ENCODE measurements at places on chromosomes 13 and 19.

- no peak for DNase-seq
Measured at GRCh38 chr13:65727070-65727469, 1503.1 kb downstream of the PCDH9 start.

DNA sequence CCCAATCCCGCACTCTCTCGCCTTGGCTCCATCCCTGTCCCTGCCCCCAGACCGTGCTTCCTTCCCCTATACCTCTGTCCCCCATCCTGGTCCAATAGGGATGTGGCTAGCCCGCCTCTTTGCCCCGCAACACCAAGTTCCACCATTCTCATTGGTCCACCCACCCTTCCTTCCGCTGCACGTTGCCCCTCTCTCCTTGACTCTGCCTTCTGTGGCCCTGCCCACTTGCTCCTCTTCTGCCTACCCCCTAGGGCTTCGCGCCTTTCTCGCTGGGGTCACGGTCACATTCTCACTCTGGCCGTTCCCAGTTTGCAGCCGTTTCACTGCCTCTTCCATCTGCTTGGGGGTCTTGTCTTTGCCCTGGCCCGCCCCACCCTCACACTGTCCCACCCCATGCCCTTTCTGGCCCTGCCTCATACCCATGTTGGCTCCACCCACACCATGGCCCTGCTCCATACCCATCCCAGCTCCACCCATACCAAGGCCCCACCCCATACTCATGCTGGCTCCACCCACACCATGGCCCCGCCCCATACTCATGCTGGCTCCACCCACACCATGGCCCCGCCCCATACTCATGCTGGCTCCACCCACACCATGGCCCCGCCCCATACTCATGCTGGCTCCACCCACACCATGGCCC lies 4.5 kb upstream of the ARHGAP45 start:
- DNase-seq, result no peak

DNA sequence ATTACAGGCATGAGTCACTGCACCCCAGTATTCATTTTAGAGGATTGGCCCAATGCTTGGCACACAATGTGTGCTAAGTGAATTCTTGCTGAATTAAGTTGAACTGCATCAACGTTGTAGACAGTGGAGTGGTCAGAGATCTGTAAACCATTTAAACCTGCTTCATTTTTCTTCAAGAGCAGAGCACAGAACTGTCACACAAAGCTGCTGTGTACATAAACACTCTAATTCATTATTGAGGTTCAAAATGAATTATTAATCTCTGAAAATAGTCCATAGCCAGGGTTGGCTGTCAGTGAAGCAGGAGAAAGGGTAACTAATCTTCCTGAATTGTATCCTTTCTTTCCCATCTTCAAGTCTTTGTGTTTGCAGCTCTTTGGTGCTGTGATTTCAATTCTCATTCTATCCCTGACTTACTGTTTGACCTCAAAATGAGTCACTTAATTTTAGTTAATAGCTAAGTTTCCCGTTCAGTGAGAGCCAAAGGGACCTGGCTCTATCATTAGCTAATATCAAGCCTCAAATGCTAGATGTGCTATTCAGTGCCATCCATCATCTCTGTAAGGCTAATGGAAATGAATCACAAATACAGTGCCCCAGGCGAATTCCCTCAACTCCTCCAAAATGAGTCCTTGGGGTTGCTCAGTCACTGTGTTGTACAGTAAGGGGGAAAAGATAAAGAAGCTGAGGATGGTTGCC lies 77.0 kb upstream of the TSC22D1 start:
- no peak for DNase-seq

DNA sequence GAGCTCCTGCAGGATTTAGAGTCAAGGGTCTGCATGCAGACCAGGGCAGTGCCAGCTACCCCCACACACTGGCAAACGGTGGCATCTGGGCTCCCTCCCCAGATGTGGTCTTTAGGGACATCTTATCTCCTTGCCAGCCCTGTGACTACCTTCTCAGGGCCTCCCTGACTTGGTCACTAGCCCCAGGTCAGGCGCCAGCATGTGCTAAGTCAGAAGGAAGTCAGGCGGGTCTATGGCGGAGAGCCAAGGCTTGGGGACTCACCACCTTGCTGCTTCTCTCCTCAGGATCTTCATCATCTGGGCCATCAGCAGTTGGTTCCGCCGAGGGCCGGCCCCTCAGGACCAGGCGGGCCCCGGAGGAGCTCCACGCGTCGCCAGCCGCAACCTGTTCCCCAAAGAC lies 17.6 kb downstream of the CLPTM1 start:
- DNase-seq, result no peak

GRCh38 chr19:14769201-14769600 lies 9.2 kb downstream of the ADGRE2 start:
- no peak for DNase-seq

- no peak for DNase-seq
Measured at GRCh38 chr13:77909827-77910226, 8.8 kb downstream of the EDNRB start.

DNA sequence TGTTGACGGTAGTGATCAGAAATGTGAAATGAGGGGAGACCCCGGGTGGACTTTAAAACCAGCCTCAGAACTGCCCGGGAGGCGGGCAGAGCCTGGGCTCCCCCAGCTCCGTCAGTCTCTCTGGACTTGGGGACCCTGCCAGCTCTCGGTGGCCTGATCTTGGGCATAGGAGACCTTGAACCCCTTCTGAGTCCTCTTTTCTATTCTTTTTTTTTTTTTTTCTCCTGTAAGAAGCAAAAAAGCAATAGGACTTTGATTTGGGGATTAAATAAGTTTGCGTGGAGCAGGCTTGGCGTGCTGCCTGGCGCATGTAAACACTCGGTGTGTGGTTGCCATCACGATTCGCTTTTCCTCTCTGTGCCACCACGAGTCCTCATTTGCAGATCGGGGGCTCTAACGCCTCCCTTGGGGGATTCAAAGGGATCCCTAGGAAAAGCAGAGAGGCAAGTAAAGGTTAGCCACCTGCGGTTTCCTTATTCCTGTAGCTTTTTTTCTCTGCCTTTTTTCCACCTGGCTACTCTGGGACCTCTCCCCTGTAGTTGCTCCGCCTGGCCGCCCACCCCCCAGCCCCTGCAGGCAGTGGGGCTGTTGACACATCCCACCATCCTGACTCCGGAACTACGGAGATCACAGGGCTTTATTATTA lies 1.3 kb downstream of the SAFB start:
- DNase-seq, result peak; percentile 36

DNA sequence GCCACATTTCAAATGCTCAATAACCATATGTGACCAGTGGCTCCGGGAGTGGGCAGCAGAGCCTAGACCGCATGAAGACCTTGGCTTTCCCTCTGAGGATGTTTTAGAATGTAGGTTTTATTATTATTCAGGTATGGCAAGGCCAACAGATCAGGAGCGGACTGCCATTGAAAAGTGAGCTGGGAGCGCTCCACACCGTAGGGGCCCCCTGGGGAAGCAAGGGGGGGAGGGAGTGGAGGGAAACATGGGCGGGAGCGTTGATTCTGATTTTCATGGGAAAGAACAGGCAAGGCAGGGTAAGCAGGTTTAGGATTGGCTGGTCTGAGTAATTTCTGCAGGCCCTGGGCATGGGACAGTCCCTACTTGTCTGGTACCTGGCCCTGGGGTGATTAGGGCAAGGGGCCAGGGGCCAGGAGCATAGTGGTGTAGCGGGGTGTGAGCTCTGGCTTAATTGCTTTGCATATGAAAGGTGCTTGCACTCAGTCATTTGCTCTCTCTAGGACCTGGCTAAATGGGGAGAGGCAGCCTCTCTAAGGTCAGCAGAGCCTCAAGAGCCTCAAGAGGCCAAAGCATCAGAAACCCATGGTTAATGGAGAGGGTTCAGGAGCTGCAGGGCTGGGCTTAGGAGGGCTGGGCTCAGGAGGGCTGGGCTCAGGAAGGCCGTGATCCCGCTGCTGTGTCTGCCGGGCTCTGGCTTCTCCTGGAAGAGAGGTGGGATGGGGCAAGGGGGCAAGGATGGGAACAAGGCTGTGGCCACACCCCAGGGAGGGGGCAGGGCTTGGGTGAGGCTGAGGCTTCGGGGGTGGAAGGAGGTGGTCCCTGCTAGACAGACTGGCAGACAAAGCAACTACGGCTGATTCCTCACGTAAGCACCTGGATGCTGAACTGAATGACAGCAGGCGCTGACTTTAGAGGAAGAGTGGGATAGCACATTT lies 82.0 kb upstream of the WASF3 start:
- no peak for DNase-seq

- DNase-seq, result no peak
Measured at GRCh38 chr19:48417421-48417820, 24.0 kb downstream of the GRIN2D start.

- DNase-seq, result no peak
Measured at GRCh38 chr13:21930536-21930935, 259.7 kb downstream of the FGF9 start.

DNA sequence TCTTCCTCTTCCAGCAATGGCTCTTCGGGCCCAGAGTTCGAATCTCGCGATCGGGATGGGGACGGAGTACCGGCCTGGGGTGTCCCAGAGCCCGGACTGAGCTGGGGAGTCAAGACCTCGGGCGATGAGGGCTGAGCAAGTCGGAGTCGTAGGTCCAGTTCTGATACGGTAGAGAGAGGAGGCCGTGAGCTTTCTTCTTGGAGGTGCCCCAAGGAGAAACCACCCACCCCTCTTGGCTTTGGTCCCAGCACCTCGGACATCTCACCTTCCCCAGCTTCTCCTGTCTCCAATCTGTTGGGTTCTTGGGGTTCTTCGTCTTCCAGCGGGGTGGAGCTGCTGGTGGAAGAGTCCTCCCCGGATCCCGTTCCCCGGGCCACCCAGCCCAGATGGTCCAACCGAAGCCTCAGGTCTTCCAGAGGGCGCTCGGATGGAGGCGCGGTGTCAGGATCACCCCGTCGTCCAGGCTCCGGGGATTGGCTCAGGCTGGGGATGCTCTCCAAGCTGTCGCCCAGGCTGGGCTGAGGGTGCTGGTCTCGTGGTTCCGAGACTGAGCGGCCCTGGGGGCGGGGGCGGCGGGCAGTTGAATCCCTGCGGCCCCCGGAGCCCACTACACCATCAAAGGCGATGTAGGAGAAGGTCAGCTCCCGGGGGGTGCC lies 2.5 kb downstream of the RTN2 start:
- DNase-seq, result no peak

DNA sequence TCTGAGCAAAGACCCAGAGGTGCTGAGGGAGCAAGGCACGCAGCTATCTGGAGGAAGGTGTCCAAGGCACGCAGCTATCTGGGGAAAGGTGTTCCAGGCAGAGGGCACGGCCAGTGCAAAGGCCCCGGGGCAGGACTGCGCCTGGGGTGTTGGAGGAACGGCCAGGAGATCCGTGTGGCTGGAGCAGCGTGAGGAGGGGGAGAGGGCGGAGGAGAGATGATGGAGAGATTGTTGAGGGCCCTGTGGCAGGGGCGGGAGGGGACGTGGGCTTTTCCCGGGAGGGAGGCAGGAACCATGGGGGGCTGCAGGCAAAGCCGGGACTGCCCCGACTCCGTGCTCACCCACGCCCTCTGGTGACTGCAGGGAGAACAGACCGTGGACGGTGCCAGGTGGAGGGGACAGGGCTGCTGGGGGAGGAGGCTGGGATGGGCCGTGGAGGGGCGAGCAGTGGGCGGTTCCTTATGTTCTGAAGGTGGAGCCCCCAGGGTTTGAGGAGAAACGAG lies 13.3 kb upstream of the MISP start:
- peak; percentile 22 for DNase-seq

Measured in myocyte (in vitro differentiated cells).